Breast epithelium (tissue), 4 donors: ENCODE measurements at places on chromosomes 6 and 20.

DNA sequence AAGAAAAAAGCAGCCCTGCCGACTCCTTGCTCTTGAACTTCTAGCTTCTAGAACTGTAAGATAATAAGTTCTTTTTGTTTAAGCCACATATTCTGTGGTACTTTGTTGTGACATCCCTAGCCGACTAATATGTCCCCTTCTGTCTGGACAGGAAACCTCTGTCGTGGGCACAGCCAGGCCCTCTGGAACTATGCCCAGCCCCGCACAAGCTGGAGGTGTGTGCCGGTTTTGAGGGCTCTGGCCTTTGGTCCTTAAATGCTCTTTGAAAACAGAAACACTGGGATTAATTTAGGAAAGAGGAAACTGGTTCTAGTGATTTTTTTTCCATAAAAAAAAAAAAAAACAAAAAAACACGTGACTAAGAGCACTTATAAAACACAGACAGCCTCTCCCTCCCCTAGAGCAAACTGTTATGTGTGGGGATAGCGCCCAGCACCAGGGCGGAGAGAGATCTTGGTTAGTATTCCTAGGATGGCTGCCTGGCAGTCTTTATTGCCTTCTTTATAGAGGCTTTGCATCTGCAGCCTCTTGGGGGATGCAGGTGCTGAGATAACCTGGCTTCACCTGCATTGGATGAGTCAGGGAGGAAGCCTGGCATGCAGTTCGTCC lies 244.3 kb downstream of the NFATC2 start:
- H3K27ac ChIP-seq: no peak overlapping the region
- H3K4me3 ChIP-seq: no peak overlapping the region
- H3K4me1 ChIP-seq: no peaks in the 10 kb centered on the region
- H3K27me3 ChIP-seq: no peaks in the 10 kb centered on the region
- no peaks in the 10 kb centered on the region for H3K36me3 ChIP-seq

DNA sequence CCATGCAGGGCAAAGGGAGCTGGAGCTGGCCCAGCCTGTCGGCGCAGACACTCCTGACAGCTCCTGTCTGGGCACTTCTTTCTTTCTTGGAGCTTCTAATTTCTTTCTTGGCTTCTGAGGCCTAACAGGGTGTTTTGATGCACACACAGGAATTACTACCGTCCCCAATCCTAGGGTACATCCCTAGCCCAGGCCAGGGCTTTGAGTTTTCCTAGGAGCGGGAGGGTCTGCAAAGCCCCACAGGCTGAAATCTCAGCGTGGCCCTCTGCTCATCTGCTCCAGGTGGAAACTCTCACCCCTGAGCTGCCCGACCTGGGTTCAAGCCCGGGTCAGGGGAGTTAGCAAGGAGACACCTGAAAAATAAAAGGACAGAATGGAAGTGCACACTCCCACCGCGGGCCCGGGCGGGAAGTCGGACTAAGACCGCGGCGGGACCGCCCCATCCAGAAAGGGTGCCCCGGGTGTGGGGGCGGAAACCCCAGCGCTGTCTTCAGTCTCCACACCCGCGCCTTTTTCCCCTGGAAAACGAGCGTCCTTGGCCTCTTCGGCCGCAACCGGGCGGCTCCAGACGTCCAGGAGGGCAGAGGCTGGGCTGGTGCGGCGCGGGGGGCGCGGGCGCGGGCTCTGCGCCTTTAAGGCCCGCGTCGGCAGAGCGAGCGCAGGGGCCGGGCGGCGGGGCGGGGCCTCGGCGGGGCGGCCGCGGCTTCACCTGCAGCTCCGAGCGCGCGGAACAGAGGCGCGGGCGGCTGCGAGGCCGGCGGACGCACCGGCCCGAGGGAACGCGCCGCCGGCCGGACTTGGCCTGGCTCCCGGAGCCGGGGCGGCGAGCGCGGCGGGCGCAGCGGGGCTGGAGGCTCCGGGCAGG lies at the start of gene CDH4:
Gene CDH4, plus strand, starts transcription at position 733 of the 865 bp plus-strand sequence.
- DNase-seq: no peak
- H3K27me3 ChIP-seq: peaks cover 71% of the 10 kb centered on the region
- no peaks in the 10 kb centered on the region for H3K36me3 ChIP-seq

DNA sequence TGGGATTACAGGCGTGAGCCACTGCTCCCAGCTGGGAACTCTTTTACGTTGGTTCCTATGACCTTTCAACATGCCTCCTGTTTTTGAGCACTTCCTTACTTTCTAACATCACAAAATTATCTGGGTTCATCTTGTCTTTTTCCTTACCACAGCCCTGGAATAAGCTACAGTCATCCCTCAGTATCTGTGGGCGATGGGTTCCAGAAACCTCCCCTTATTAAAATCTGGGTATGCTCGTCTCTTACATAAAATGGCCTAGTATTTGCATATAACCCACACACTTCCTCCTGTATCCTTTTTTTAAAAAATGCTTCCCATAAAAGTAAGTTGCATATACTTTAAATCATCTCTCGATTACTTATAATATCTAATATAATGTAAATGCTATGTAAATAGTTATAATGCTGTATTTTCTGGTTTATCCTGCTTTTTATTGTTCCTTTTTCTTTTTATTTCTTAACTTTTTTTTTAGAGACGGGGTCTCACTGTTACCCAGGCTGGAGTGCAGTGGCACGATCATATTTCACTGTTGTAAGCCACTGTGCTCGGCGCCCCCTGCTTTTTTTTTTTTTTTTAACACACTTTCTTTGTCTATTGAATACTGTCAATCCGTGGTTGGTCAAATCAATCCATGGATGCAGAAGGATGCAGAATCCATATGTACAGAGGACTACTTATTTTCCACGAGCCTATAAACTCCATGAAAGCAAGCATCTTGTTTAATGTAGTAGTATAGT lies 9.2 kb downstream of the RPF2 start:
- no peaks in the 10 kb centered on the region for H3K36me3 ChIP-seq
- H3K4me1 ChIP-seq: no peaks in the 10 kb centered on the region
- no peak overlapping the region for H3K4me3 ChIP-seq
- no peaks in the 10 kb centered on the region for H3K27me3 ChIP-seq
- no peak for DNase-seq

DNA sequence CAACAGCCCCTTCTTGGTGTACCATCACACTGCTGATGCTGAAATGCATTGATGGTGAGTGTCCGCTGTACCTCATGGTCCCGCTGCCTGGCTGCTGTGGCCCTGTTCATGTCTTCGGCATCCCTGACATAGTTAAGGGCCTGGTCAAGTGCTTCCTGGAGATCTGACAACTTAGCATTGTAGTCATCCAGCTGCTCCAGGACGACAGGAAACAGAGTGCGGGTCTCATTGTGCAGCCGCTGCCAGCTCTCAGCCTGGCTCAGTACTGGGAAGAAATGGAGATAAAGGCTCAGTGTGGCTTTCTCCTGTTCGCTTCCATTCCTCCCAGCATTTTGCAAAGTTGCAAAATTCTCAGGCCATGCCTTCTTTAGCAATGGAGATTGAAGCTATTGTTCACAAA lies 81.8 kb downstream of the LAMA4 start:
- no peak for DNase-seq
- H3K36me3 ChIP-seq: no peaks in the 10 kb centered on the region
- H3K27me3 ChIP-seq: no peaks in the 10 kb centered on the region
- no peaks in the 10 kb centered on the region for H3K4me1 ChIP-seq

DNA sequence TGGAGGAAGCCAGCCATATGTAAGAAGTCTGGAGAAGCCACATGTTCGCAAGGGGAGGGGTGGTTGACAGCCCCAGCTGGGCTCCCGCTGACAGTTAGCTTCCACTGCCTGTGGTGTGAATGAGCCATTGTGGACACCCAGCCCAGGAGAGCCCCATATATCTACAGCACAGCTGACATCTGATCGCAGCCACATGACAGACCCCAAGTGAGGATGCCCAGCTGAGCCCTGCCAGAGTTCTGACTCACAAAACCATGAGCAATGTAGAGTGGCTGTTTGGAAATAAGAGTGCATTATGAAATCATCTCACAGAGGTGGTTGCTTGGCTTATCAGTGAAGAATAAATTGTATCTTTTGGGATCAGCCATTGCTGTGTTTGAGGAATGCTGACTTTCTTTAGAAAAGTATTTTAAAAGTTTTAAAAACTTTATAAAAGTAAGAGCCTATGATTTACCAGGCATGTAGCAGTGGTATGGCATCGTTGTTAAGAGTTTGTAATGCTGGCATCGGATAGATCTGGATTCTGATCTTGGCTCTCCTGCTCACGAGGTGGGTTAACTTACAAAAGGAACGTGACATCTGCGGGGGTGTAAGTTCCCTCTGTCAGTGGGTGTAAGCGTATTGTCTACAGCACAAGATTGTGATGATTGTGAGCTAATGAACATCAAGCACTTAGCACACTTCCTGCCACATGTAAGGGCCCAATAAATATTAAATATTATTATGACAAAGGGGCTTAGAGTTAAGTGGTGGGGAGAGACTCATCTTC lies 24.1 kb downstream of the CFAP61 start:
- no peak overlapping the region for H3K27ac ChIP-seq
- H3K36me3 ChIP-seq: no peaks in the 10 kb centered on the region
- H3K27me3 ChIP-seq: peaks cover 2% of the 10 kb centered on the region
- DNase-seq: no peak

DNA sequence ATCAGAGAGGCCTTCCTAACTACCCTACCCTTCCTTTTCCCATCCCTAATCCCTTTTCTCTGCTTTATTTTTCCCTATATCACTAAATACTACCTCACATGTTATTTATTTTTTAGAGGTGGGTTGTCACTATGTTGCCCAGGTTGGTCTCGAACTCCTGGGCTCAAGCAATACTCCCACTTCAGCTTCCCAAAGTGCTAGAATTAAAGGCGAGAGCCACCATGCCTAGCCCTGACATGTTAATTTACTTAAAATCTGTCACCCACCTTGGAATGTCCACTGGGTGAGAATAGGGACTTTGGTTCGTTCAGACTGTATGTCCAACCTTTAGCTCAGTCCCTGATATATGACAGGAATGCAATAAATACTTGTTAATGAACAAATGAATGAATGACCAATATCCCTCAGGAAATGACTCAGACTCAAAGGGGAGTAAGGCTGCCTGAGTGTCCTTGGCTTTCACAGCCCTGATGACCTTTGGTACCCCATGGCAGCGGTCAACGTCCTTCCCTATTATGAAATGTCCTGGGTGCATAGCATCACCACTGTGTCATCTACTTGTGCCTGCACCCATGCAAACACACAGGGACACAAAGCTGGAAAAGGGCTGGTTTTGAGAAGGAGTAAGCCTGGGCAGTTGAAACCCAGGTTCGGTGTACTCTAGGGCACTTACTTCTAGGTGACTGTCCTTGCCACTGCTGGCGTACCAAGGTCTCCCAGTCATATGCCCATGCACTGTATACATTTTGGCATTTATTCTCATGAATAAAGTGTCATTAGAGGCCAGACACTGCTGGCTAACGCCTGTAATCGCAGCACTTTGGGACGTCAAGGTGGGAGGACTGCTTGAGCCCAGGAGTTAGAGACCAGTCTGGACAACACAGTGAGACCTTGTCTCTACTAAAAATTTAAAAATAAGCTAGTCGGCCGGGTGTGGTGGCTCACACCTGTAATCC lies 26.5 kb downstream of the BCL2L1 start:
- H3K4me1 ChIP-seq: peaks cover 6% of the 10 kb centered on the region
- H3K4me3 ChIP-seq: no peak overlapping the region
- H3K27me3 ChIP-seq: no peaks in the 10 kb centered on the region

GRCh38 chr6:168968228-168968627 lies 285.4 kb downstream of the THBS2 start:
- peak overlapping the region; percentile 65 for H3K27ac ChIP-seq
- no peak for DNase-seq
- no peaks in the 10 kb centered on the region for H3K36me3 ChIP-seq
- H3K4me3 ChIP-seq: no peak overlapping the region

GRCh38 chr6:88539295-88539764 lies 373.2 kb upstream of the CNR1 start:
- no peak for DNase-seq
- H3K4me1 ChIP-seq: no peaks in the 10 kb centered on the region
- no peaks in the 10 kb centered on the region for H3K36me3 ChIP-seq

- H3K36me3 ChIP-seq: no peaks in the 10 kb centered on the region
- H3K4me3 ChIP-seq: no peak overlapping the region
These were observed 11.3 kb downstream of the APMAP start for GRCh38 chr20:24981282-24981681.

DNA sequence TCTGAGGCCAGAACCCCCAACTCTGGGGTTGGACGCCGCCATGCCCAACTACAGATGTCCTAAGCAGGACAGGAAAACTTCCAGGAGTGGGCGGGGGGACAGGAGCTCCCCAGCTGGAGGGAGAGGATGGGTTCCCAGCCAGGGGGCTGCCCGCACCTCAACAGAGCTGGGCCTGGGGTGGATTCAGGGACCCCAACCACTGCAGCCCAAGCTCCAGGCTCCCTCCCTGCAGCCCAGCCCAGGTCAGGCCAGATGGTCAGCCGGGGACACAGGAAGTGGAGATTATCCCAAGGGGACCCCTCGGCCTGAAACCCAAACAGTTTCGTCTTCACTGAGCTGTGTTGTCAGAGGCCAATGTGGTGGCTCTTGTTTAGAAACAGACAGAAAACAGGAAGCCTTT lies 9.4 kb downstream of the LAMA5 start:
- no peaks in the 10 kb centered on the region for H3K27me3 ChIP-seq
- no peak for DNase-seq
- peak overlapping the region; percentile 92 for H3K27ac ChIP-seq
- H3K4me1 ChIP-seq: peaks cover 57% of the 10 kb centered on the region

DNA sequence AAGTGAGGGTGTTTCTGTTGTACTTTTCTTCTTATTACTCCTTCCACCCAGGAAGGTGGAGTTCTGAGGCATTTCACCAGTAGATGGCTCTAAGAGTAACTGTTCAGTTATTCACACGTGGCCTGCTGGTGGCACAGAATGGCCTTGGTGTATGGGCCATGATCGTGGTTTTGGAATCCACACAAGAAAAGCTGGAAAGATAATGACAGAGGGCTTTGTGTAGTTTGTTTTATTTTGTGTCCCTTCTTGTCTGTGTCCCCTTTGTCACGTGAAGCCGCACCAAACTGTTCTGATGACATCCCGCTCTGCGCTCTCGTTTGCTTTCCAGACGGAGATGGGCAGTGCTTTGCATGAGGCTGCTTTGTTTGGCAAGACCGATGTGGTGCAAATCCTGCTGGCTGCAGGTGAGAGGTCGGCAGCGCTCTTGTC lies 93.4 kb downstream of the ANKS1A start:
- peaks cover 4% of the 10 kb centered on the region for H3K36me3 ChIP-seq
- no peak for DNase-seq
- H3K27me3 ChIP-seq: no peaks in the 10 kb centered on the region
- no peaks in the 10 kb centered on the region for H3K4me1 ChIP-seq
- H3K4me3 ChIP-seq: no peak overlapping the region

GRCh38 chr20:11271319-11271718 lies 597.5 kb upstream of the JAG1 start:
- no peaks in the 10 kb centered on the region for H3K27me3 ChIP-seq
- DNase-seq: no peak
- no peak overlapping the region for H3K4me3 ChIP-seq

- H3K27me3 ChIP-seq: no peaks in the 10 kb centered on the region
- no peak overlapping the region for H3K27ac ChIP-seq
- H3K36me3 ChIP-seq: no peaks in the 10 kb centered on the region
- no peaks in the 10 kb centered on the region for H3K4me1 ChIP-seq
- DNase-seq: no peak
These were observed 38.8 kb downstream of the SUMO4 start for GRCh38 chr6:149438855-149439254.
